ENCODE measurements at places on chromosomes 5 and 9.

DNA sequence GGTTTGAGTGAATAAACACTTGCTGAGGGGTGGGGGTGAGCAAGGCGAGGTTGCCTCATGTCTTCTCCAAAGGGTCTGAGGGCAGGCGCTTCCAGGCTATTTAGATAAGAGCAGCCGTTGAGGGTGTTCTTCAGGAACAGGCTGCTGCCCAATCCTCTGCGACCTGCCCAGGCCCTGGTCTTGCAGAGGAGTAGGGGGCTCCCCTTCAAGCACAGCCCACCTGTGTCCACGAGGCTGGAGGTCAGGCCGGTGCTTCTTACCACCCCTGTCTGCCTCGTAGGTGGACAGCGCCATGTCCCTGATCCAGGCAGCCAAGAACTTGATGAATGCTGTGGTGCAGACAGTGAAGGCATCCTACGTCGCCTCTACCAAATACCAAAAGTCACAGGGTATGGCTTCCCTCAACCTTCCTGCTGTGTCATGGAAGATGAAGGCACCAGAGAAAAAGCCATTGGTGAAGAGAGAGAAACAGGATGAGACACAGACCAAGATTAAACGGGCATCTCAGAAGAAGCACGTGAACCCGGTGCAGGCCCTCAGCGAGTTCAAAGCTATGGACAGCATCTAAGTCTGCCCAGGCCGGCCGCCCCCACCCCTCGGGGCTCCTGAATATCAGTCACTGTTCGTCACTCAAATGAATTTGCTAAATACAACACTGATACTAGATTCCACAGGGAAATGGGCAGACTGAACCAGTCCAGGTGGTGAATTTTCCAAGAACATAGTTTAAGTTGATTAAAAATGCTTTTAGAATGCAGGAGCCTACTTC is 58.6 kb upstream of the LRRTM2 start:
- DNase-seq: peak; percentile 80

- DNase-seq: no peak
These were observed 91.6 kb upstream of the LMX1B start for GRCh38 chr9:126521976-126522590.

GRCh38 chr9:18824095-18824666 is 208.8 kb downstream of the SAXO1 start:
- no peak for DNase-seq

DNA sequence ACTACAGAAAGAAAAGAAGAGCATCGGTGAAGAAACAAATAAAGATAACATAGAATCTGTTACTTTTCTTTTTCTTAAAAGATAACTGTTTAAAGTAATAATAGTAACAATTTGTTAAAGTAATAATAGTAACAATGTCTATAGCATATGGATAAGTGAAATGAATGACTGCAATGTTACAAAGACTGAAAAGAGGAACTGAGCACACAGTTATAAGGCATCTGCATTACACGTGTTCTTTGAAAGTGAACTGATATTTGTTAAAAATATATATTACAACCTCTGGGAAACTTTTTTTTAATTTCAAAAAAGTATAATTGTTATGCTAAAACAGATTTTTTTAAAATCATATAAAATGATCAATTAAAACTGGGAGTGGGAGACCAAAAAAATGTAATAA is 88.4 kb upstream of the FST start:
- no peak for DNase-seq

Data from lower leg skin (tissue), 4 donors.